Suppressor macrophage treated with lipopolysaccharide for 1 hour (primary cell): ENCODE measurements at places on chromosomes 7 and 10.

- DNase-seq = peak; percentile 18
Observed at GRCh38 chr10:94316560-94316959, 46.2 kb downstream of the NOC3L start.

DNA sequence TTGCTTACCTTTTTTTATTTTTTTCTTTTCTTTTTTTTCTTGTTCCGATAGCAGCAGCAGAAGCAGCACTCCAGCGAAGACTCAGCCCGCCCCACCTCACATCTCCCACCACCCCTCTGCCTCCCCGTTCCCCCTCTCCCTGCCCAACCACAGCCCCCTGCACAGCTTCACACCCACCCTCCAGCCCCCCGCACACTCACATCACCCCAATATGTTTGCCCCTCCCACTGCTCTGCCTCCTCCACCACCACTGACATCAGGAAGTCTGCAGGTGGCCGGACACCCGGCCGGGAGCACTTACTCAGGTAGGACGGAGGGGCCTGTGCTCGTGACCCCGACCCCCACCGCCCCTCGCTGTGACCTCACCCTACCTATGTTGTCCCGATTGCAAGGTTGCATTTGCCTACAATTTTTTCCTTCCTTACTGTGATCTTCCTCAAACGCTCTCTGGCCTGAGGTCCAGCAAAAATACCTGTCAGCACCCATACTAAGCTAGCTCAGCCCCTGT, 367.2 kb upstream of the GALNT17 start:
- DNase-seq = no peak

GRCh38 chr7:3695602-3696001, 394.6 kb downstream of the SDK1 start:
- DNase-seq = no peak

GRCh38 chr10:132202070-132202970, 15.6 kb downstream of the DPYSL4 start:
- no peak for DNase-seq

GRCh38 chr7:73452999-73453635, 19.5 kb downstream of the FZD9 start:
- no peak for DNase-seq
